ENCODE measurements at places on chromosomes 13 and 19.

DNA sequence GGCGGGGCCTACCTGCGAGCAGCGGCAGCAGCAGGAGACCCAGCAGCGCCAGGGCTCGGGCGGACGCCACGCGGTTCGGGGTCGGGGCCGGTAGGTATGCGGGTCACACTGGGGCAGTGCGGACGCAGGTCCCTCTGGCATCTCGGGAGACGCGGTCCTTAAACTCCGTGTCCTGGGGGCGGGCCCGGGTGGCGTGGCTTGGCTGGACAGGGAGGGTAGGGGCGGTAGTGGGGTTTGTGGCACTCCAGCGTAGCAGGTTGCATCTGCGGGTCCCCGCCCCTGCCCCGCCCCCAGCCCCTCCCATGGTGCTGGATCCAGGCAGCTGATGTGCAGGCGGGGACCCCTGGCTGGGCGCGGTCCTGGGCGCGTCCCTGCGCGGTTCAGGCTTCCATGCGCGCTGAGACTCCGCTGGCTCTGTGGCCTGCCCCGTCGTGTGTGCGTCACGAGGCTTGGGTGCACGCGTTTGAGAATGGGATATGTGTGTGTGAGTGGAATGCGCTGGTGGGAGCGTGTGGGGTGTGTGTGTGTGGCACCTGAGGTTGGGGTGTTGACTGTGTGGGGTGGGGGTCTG is 96.1 kb downstream of the WTIP start:
- no peak for DNase-seq

GRCh38 chr13:110236831-110237261 is 70.1 kb downstream of the COL4A1 start:
- no peak for DNase-seq

DNA sequence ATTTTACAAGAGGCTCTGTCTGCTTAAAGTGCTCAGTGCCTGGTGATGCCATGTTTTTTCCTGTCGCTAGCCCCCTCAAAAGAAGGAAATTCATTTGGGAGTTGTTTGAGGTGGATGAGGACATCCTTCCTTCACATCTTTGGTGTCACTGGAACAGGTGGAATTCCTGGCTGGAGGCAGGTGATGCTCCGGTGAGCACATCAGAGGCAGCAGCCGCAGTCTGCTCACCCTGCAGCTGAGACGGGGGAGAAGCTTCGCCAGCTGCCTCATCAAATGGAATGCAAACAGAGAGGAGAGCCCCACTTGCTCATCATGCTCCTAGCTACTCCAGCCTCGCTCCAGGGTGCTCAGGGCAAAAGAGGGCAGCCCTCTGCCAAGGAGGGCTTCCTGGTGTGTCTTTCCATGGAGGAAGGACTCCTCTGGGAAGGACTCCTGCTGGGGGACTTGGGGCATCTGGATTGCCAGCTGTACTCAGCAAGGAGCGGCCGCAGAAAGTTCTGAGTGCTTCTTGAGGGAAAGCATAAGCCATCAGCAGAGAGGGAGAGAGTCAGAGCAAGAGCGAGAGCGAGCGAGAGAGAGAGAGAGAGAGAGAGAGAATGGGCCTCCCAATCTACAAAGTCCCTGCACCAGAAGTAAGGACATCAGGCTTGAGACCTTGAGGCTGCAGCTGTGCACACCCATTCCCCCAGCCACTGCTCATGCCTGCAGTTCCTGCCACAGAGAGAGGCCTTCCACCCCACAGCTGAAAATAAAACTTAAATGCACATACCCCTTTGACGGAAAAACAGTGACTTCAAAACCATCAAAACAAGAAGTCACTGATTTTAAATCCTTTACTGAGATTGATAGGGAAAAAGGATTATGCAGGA is 74.3 kb upstream of the UBL3 start:
- no peak for DNase-seq

DNA sequence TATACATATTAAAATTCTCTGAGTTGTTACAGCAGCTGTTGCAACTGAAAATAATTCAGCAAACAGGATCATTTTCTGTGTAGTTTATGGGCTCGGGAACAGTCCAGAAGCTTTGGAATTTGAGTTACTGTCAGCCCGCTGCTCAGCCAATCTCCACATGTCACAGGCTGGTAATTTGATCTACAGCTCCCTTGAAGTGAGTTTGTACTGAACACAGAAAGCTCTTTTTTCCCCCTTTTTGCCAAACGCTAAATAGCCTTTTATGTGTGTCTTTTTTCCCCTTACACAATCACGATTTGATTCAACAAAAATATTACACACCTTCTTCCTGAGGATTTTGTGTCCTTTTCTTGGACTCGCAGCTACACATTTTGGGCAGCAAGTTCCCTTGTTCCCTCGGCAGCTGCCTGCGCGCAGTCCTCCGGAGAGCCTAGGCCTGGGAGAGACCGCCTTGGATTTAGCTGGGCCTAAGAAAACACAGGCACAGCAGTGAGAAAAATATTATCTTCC is 371.4 kb downstream of the KCNRG start:
- DNase-seq = no peak

GRCh38 chr19:53671663-53672062 is 39.9 kb downstream of the DPRX start:
- no peak for DNase-seq
